ENCODE measurements at places on chromosomes 16 and 17. TPM values are rescaled to one million over a fixed set of nuclear protein-coding genes. Genes with fewer than 3 reads are reported as not detected.
A peak's percentile ranks its signal among the peaks of the same experiment; 100 is the strongest.

DNA sequence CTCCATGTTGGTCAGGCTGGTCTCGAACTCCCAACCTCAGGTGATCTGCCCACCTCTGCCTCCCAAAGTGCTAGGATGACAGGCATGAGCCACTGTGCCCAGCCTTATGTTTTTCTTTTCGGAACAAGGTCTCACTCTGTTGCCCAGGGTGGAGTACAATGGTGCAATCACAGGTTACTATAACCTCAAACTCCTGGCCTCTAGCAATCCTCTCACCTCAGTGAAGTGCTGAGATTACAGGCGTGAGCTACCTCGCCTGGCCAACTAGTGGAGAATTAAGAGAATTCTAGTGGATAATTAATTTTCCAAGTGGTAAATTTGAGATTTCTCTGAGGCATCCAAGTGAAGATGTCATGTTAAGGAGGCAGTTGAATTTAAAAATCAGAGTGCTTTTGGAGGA, 2.9 kb upstream of the FBXO47 start:
- no peaks in the 10 kb centered on the region for H3K27me3 ChIP-seq
- peaks cover 5% of the 10 kb centered on the region for H3K4me1 ChIP-seq
- H3K36me3 ChIP-seq = no peaks in the 10 kb centered on the region

GRCh38 chr17:49829026-49829425, 18.8 kb downstream of the TAC4 start:
- H3K27ac ChIP-seq = no peak overlapping the region
- H3K27me3 ChIP-seq = no peaks in the 10 kb centered on the region
- peaks cover 48% of the 10 kb centered on the region for H3K36me3 ChIP-seq
- DNase-seq = no peak
- no peak overlapping the region for H3K4me3 ChIP-seq
- H3K4me1 ChIP-seq = peaks cover 4% of the 10 kb centered on the region

Gene VEZF1
- 51.9 TPM for total RNA-seq

Gene TP53TG3D
- not detected for total RNA-seq

- no peak overlapping the region for H3K4me3 ChIP-seq
- DNase-seq = no peak
- H3K36me3 ChIP-seq = no peaks in the 10 kb centered on the region
- no peak overlapping the region for H3K27ac ChIP-seq
- H3K27me3 ChIP-seq = peaks cover 43% of the 10 kb centered on the region
Observed at GRCh38 chr16:167122-167690, 1.4 kb downstream of the HBM start.

DNA sequence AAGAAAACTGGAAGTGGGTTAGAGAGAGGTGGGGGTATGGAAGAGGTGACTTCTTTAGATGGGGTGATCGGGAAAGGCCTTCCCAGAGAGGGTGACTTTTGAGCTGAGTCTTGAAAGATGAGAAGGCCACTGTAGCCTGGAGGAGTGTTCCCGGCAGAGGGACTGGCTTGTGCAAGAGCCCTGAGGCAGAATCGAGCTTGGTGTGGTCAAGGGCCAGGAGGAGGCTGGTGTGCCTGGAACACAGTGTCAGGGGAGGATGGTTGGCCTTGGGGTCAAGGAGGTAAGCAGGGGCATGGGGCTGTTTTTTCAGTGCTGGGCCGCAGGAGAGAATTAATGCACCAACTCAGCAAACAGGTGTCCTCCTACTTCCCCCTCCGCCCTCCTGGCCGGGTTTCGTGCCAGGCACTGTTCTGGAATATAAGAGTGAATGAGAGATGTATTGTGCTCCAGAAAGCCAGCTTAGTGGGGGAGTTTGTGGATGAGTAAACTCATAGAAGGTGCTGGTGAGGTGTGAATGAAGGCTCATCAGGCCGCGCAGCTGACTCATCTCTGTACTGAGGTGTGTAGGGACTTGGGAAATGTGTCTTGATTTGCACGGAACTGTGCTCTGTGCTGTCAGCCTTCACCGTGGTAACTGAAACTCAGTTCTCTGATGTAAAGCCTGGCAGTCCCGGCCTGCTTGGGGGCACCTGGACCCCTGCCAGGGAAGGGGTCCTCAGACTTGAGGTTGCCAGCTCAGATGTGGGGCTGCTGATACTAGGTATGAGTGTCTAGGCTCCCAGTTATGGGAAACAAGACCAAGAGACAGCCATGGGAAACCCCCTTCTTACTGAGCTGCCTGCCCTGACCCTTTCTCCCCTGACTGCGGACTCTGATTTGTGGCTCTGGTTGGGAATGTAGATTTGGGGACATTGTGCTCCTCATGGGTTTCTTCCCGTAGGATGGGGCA, 15.3 kb downstream of the KSR1 start:
- no peak overlapping the region for H3K4me3 ChIP-seq
- DNase-seq = peak; percentile 43
- H3K27ac ChIP-seq = no peak overlapping the region
- H3K36me3 ChIP-seq = no peaks in the 10 kb centered on the region
- H3K4me1 ChIP-seq = 0 out of 2 replicates have a peak, but pooled peaks cover 8% of the 10 kb centered on the region

DNA sequence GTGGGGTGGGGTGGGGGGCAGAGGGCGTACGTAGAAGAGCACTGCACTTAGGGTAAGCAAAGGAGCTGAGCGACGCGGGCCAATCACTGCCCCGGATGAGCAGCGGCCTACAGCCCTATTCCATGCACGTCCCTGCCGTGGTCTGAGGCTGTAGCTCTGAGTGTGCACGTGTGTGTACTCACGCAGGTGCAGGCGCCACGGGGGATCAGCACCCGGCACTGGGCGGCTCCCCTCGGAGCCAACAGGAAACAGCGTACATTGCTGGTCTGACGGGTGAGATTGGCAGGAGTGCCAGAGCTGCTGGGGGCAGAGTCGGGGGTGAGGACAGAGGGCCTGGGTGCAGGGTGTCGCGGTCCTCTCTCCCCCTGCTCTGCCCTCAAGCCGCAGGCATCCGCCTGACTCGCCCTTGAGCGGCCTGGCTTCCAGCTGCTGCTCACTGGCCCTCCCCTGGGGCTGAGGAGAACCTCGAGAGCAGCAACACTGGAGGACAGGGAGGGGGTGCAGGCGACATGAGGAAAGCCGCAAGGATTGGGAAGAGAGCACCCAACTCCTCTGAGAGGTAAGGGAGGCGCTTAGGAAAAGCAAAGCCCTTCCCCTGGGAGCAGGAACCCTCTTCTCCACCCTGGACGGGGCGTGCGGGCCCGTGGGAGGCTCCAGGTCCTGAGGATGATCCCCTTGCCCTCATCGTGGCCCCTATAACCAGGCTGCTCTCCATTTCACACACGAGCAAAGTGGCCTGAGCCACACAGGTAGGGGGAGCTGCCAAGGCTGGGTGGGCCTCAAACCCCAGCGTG, 57.8 kb downstream of the ENGASE start:
- no peak for DNase-seq
- H3K4me1 ChIP-seq = no peaks in the 10 kb centered on the region
- H3K27ac ChIP-seq = no peak overlapping the region
- peaks cover 9% of the 10 kb centered on the region for H3K27me3 ChIP-seq

DNA sequence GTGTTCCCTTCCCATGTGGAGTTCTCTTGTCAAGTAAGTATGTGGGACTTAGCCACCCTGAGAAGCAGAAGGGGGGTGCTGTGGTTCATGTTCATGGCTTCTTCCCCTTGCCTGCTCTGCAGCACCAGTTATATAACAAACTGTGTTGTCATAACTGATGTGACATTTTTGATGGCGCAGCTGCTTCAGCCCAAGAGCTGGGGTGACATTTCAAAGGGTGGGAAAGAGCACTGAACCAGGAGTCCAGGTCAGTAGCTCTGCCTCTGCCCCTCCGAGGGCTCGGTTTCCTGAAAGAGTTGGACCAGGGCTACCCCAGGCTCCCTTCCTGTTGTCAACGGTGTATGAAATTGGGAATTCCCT, 7.4 kb downstream of the GNAO1 start:
- no peak overlapping the region for H3K27ac ChIP-seq
- no peak for DNase-seq
- H3K27me3 ChIP-seq = peaks cover 21% of the 10 kb centered on the region
- no peaks in the 10 kb centered on the region for H3K36me3 ChIP-seq

DNA sequence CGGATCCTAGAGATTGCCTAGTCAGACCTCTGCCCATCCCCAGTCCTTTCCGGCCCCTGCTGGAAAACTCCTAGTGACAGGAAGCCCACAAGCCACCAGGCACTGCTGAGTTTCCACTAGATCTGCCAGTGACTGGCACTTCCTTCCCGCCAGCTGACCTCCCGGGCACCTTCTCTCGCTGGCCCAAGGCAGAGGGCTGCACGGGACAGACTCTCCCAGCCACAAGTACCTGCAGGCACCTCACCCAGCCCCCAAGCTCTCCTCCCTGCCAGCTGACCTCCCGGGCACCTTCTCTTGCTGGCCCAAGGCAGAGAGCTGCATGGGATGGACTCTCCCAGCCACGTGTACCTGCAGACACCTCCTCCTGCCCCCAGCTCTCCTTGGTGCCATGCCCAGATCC, 66.3 kb upstream of the DOC2B start:
- no peak for DNase-seq
- H3K36me3 ChIP-seq = no peaks in the 10 kb centered on the region
- no peaks in the 10 kb centered on the region for H3K27me3 ChIP-seq
- no peak overlapping the region for H3K4me3 ChIP-seq
- no peak overlapping the region for H3K27ac ChIP-seq

DNA sequence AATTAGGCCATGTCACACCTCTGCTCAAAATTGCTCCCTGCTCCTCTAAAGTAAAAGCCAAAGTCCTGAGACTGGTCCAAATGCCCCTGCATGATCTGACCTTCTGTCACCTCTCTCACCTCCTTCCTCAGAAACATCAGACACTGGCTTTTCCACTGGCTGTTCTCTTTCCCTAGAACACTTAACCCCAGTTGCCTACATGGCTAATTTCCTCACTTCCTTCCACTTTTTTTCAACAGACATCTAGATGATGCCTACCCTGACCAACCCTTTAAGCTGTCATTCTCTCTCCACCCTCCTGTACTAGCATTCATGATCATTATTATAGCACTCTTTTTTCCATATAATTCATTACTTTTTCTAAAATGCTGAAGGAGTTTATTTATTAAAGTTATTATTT, 31.0 kb downstream of the CCT6B start:
- H3K27me3 ChIP-seq = no peaks in the 10 kb centered on the region
- no peaks in the 10 kb centered on the region for H3K4me1 ChIP-seq
- no peaks in the 10 kb centered on the region for H3K36me3 ChIP-seq
- no peak overlapping the region for H3K4me3 ChIP-seq
- no peak overlapping the region for H3K27ac ChIP-seq

DNA sequence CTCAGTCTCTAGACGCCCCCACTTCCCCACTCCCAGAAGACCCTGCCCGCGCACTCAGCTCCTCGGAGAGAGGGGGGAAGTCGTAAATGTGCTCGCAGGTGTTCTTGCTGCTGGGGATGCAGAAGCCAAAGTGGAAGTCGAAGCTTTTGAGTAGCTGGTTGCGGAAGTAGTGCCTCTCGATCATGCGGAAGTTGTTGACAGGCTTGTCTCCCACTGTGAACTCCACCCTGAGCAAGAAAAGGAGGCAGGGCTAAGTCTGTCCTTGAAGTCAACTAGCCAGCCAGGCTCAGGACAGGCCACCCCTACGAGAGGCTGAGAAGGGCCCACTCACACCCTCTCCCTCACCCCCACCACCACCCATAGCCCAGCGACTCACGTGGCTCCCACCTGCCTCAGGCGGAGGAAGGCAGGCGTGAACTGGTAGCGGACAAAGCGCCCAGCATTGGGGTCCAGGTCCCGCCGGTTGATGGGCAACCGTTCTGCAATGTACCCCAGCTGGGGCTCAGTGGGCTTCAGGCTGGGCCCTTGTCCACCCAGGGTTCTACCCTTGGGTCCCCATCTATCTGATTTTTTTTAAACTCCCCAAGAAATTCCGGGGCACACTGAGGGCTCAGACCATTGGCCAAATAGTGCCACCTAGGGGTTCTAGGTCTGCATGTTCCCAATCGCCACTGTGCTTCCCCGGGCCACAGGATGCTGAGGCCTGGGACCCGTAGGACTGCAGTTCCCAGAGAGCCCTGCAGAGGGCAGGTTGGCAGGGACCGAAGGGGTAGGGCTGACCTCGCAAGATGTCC, 4.6 kb downstream of the UNC119 start:
- H3K4me1 ChIP-seq = no peaks in the 10 kb centered on the region
- no peaks in the 10 kb centered on the region for H3K36me3 ChIP-seq
- H3K4me3 ChIP-seq = no peak overlapping the region
- DNase-seq = peak; percentile 76
- H3K27ac ChIP-seq = no peak overlapping the region
- no peaks in the 10 kb centered on the region for H3K27me3 ChIP-seq

DNA sequence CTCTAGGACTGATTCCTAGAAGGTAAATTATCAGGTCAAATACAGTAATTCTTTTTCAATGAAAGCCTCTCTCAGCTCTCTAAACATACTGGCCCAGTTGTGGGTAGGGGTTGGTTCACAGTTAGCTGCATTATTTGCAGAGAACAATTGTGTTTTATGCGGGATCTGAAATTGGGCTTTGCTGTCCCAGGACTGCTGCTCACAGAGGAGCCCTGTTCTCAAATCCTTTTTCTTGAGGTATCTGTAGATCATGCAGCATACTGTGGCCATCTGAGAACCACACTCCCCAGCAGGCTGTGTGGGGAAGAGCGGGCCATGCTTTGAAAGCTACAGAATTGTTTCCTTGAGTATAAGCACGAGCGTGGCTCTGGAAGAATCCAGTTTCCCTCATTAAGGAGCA, 17.5 kb downstream of the MTHFSD start:
- no peak overlapping the region for H3K4me3 ChIP-seq
- H3K27me3 ChIP-seq = no peaks in the 10 kb centered on the region
- H3K27ac ChIP-seq = no peak overlapping the region
- DNase-seq = no peak
- no peaks in the 10 kb centered on the region for H3K4me1 ChIP-seq

- no peak for DNase-seq
- H3K36me3 ChIP-seq = no peaks in the 10 kb centered on the region
- H3K4me3 ChIP-seq = no peak overlapping the region
- peaks cover 6% of the 10 kb centered on the region for H3K4me1 ChIP-seq
- no peak overlapping the region for H3K27ac ChIP-seq
Observed at GRCh38 chr17:80058311-80058955, 22.0 kb downstream of the CCDC40 start.

Gene PRR15L
- total RNA-seq = not detected

- H3K4me1 ChIP-seq = no peaks in the 10 kb centered on the region
- peaks cover 45% of the 10 kb centered on the region for H3K27me3 ChIP-seq
- no peak for DNase-seq
- no peak overlapping the region for H3K27ac ChIP-seq
- H3K36me3 ChIP-seq = no peaks in the 10 kb centered on the region
Observed at GRCh38 chr16:86213437-86214205, 296.7 kb upstream of the FOXF1 start.

DNA sequence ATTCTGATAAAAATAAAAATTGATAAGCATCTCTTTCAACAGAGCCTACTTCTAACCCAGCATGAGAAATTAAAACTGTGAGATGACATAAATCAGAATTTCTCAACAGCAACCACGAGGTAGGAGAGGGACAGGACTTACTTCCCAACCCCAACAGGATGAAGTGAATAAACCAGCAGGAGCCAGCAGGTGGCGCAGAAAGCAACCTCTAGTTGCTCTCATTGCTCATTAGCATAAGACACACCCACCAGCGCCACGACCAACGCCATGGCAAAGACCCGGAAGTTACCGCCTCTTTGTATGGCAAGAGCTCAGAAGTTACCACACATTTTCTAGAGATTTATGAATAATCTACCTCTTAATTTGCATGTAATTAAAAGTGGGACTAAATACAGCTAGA, 189.4 kb upstream of the CDH8 start:
- H3K27me3 ChIP-seq = no peaks in the 10 kb centered on the region
- DNase-seq = peak; percentile 76
- H3K4me1 ChIP-seq = no peaks in the 10 kb centered on the region
- peak overlapping the region; percentile 38 for H3K4me3 ChIP-seq
- H3K27ac ChIP-seq = no peak overlapping the region
